Common myeloid progenitor, CD34-positive (primary cell): ENCODE measurements at places on chromosomes 5 and 9.

- DNase-seq = no peak
Measured at GRCh38 chr5:2310946-2311345, 428.2 kb upstream of the IRX4 start.

DNA sequence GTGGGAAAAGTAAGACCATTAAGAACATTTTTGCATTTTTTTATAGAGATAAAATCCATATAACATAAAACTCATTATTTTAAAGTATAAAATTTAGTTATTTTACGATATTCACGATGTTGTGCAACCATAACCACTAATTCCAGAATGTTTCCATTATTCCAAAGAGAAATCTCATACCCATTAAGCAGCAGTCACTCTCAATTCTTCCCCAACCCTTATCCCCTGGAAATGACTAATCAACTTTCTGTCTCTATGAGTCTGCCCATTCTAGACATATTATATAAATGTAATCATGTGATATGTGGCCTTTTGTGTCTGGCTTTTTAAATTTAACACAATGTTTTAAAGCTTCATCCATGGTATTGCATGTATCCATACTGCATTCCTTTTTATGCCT lies 115.6 kb upstream of the ADAMTSL1 start:
- no peak for DNase-seq

DNA sequence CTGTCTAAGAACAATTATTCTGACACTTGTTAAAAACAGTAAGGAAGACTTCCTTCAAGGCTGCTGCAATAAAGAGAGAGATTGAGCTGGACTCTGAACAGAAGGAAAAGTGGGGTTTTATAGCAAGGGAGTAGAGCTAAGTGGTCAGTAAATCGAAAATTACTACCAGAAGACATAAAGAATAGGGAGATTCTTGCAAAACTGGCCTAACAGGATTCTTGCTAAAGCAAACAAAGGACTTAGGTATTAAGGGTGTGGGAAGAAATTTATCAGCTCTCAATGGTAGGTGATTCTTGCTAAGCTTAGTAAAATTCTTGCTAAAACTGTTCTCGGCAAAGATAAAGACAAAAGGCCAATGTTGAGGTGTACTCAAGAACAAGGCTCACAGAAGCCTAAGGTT lies 300.5 kb downstream of the SLCO4C1 start:
- no peak for DNase-seq

- peak; percentile 54 for DNase-seq
Measured at GRCh38 chr9:99808454-99808853, 13.2 kb upstream of the NR4A3 start.

GRCh38 chr9:136332482-136332983 lies 5.2 kb downstream of the GPSM1 start:
- DNase-seq = no peak

DNA sequence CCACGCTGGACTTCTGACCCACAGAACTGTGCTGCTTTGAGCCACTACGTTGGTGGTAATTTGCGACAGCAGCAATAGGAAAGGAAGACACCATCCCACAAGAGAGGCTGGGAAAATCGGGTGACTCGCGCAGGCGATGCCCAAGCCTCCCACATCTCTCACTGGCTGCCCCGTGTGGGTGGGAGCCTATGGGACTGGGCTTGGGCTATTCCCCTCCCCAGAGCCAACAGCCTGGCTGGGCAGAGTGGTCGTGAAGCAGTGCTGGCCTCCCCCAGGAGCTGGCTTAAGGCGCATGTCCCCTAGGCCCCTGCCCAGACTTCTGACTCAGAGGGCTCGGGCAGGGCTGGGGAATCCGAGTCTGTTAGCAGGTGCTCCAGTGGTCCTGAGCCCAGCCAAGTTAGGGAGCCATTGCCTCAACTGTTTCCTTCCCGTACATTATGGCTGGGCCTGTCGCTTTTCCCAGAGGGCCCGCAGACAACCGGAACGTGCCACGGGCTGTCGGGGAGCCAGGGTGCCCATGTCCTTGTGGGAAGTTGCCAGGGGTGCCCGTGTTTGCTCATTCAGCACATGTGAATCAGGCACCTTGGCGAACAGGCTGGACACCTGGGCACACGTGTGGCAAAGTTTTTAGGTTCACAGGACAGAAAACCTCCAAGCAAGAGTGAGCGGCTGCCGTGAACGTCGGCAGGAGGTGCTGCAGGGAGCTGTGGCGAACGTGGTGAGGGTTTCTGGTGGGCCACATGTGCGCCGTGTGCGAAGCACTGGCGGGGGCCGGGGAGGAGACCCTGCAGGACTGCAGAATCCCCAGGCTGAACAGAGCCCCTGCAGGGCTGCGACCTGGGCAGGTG lies 7.0 kb upstream of the RASGEF1C start:
- no peak for DNase-seq

DNA sequence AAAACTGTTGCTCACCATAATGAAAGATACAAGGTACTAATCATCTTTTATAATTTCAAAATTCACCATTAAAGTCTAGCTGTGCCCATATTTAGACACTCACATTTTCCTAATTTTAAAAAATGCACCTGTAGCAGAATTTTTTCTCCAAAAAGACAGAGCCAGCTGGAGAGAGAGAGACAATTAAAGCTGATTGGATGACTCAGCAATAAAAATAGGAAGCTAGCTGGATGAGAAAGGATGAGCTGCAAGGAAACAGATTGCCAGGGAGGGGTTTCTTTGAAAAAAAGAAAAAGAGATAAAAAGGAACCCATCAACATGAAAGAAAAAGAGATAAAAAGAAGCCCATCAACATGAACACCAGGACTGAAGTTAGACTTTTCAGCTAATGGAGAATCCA lies 73.8 kb downstream of the HCN1 start:
- DNase-seq = peak; percentile 4

- no peak for DNase-seq
Measured at GRCh38 chr9:120464176-120464886, 115.6 kb downstream of the CDK5RAP2 start.

GRCh38 chr5:58085800-58086199 lies 374.1 kb downstream of the PLK2 start:
- no peak for DNase-seq

- peak; percentile 22 for DNase-seq
Measured at GRCh38 chr5:17398431-17398830, 99.6 kb upstream of the TAF11L2 start.

GRCh38 chr9:130988905-130989304 lies 20.1 kb upstream of the LAMC3 start:
- no peak for DNase-seq

DNA sequence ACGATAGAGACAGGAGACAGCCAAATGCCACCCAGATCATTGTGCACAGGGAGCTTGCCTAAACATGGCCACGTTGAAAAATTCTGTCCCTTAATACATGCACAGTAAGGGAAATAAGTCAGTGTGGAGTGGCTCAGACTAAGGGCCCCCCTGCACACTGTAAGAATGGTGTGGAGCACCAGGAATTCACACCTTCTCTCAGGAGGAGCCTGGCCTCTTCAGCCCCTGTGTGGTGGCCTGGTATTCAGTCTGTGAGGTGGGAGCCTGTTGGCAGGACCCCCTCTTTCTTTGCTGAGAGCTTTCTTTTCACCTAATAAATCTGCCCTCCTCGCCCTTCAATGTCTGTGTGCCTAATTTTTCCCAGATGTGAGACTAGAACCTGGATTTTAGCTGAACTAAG lies 66.1 kb upstream of the RASGRF2 start:
- DNase-seq = no peak

DNA sequence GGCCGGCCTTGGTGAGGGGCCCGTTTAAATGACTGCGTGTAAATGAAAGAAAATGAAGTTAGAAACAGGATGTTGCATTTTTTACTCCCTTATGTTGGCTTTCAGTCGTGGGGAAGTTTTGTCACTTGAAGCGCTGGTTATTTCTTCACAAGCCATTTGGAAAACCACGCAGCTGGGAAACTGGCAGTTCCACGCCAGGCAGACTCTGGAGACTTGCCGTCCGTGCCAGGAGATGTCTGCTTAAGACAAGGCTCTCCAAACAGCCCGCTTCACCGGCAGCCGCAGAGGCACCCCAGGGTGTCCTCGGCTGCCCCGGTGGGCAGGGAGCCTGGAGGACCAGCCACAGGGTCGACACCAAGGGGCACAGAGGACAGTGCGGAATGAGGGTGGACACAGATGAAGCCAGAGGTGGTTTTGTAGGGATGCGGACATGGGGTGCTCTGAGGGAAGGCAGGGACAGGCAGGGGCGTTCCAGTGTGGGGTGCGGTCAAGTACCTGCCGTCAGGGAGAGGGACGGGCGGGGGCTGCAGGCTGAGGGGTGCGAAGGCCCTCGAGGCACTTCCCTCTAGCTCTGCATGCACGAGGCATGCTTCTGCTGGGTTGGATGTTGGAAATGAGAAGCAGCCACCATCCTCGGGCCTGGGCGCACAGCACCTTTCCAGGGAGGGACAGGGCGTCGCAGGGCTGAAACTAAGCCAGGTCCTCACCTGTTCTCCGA lies 11.1 kb upstream of the AJM1 start:
- DNase-seq = no peak

DNA sequence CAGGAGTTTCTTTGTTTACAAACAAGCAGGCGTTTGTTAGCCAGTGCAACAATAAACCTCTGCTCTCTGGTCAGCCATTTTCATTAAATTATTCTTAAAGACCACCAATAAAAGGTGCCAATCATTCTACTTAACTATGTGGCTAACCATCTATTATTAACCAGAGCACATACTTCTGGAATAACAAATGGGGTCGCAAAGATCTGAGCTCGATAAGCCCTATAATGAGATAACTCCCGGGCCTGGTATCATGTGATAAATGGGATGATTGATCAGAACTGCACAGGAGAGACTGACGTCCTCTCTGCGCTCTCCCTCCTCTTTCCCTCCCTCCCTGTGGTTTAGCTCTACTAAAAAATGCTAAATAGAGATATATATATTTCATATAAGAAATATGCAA lies 488.2 kb downstream of the NTRK2 start:
- no peak for DNase-seq

DNA sequence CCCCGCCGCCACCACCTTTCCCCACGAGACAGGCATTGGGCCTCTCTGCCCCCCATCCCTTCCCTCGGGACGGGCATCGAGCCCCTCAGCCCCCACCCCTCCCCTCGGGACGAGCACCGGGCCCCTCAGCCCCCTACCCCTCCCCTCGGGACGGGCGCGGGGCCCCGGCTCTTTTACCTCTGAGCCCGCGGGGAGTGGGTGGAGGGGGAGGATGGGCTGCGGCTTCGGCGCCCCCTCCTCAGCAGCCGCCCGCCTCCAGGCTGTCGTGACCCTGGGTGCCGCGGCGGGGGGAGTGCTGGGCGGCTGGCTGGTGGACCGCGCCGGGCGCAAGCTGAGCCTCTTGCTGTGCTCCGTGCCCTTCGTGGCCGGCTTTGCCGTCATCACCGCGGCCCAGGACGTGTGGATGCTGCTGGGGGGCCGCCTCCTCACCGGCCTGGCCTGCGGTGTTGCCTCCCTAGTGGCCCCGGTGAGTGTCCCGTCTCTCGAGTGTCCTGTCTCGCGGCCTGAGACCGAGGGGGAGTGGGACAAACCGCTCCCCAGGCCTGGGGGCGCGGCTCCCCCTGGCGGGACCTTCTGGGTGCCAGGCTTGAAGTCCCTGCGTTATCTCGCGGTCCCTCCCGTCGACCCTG lies 791 bp downstream of the SLC2A8 start:
- peak; percentile 40 for DNase-seq

DNA sequence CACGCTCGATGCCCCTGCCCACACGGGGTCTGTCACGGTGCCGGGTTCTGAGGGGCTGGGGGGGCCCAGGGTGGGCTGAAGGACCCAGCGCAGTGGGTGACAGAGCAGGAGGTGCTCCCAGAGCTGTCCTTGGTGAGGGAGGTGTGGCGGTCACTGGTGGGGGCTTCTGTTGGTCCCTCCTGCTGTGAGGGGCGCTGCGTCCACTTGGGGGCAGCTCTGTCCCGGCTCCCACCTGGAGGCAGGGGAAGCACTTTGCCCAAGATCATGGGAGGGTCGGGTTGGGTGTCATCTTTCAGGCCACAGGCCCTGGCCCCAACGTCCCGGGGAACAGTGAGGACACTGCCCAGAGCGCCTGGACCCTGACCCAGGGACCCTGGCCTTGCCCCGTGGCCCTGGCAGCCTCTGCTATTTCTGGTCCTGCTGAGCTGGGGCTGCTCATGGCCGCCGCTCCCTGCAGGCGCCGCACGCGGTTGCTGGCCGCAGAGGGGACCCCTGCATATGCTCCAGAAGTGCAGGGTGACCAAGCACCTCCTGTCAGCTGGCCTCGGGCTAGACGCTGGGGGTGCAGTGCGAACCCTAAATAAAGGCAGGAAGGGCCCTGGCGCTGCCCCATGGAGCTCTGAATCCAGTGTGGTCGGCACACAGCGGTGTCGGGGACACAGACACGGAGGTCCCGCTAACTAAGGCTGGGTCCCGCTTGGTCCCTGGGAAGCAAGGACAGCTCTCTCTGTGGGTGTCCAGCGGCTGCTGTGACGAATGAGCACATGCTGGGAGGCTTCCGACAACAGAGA lies 11.6 kb upstream of the RNU6ATAC start:
- no peak for DNase-seq

- DNase-seq = no peak
Measured at GRCh38 chr9:116985596-116985995, 298.5 kb downstream of the TRIM32 start.

DNA sequence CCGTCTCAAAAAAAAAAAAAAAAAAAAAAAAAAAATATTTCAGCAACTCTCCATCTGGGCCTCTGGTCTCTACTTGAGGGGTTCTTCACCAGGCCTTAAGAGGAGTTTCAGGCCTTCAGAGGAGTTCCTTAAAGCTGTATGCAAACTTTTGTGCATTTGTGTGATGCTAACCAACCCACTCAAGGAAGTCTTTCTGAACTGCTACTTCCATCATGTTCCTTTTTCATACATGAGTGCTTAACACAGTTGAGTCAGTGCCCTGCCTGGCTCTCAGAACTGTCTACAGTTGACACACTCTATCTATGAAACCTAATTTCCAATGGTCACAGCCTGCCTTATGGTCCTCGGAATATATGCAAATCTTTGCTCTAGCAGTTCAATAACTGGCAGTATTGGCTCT lies 146.5 kb downstream of the MEF2C start:
- peak; percentile 23 for DNase-seq
